ENCODE measurements at places on chromosomes 2 and 18. TPM values are rescaled to one million over a fixed set of nuclear protein-coding genes. Genes with fewer than 3 reads are reported as not detected.
A peak's percentile ranks its signal among the peaks of the same experiment; 100 is the strongest.

Gene ADNP2
- 19.6 TPM for total RNA-seq

Gene TFCP2L1
- total RNA-seq: 24.3 TPM

Gene GIGYF2
- total RNA-seq: 90.3 TPM

GRCh38 chr2:190882411-190882766 lies 1.8 kb downstream of the GLS start:
- DNase-seq: no peak
- H3K27me3 ChIP-seq: no peaks in the 10 kb centered on the region
- peaks cover 10% of the 10 kb centered on the region for H3K36me3 ChIP-seq
- peak overlapping the region; percentile 89 for H3K4me3 ChIP-seq

GRCh38 chr18:29217124-29217915 lies 1040.4 kb upstream of the CDH2 start:
- DNase-seq: no peak
- no peak overlapping the region for H3K27ac ChIP-seq
- H3K4me1 ChIP-seq: no peaks in the 10 kb centered on the region
- no peaks in the 10 kb centered on the region for H3K36me3 ChIP-seq
- no peaks in the 10 kb centered on the region for H3K27me3 ChIP-seq
- no peak overlapping the region for H3K4me3 ChIP-seq

DNA sequence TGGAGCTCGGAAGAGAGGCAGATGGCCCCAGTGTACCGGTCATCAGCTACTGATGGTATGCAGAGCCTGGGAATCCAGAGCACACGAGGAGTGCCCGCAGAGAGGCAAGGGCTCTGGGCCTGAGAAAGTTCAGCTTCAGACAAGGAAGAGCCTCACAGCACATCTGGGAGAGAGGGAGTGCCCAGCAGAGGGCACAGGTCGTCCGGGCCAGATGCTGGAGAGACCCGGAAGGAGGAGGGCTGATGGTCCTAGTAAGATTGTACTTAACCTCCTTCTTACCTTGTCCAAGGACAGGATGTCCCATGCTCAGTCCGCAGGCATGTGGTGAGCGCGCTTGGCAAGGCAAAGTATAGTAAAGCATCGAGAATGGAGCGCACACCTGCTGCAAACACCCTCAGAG lies 24.4 kb upstream of the CHMP1B start:
- H3K27me3 ChIP-seq: no peaks in the 10 kb centered on the region
- H3K36me3 ChIP-seq: peaks cover 7% of the 10 kb centered on the region
- peak overlapping the region; percentile 14 for H3K27ac ChIP-seq

DNA sequence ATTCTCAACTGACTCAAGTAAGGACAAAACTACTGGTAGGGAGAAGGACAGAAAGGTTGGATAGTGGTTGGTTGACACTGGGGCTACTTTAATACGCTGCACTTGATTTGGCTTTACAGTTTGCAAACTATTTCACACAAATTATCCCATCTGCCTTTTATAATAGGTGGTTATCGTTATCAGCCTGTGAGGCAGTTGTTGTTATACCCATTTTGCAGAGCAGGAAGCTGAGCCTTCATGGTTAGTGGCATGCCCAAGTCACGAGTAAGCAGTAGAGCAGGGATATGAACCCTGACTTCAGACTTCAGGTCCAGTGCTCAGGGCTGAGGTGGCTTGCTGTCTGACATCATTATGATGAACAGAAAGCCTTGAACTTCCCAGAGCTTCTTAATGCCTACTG lies 5.3 kb downstream of the CTIF start:
- H3K4me3 ChIP-seq: no peak overlapping the region
- H3K27ac ChIP-seq: no peak overlapping the region
- no peaks in the 10 kb centered on the region for H3K27me3 ChIP-seq

GRCh38 chr2:160387558-160388262 lies 105.9 kb downstream of the RBMS1 start:
- H3K36me3 ChIP-seq: peaks cover 5% of the 10 kb centered on the region
- H3K4me3 ChIP-seq: peak overlapping the region; percentile 43
- peak; percentile 92 for DNase-seq

- H3K27ac ChIP-seq: peak overlapping the region; percentile 38
- peaks cover 54% of the 10 kb centered on the region for H3K4me1 ChIP-seq
- no peaks in the 10 kb centered on the region for H3K27me3 ChIP-seq
- H3K4me3 ChIP-seq: peak overlapping the region; percentile 2
- DNase-seq: peak; percentile 81
Observed at GRCh38 chr2:160351956-160352355, 141.7 kb downstream of the RBMS1 start.

DNA sequence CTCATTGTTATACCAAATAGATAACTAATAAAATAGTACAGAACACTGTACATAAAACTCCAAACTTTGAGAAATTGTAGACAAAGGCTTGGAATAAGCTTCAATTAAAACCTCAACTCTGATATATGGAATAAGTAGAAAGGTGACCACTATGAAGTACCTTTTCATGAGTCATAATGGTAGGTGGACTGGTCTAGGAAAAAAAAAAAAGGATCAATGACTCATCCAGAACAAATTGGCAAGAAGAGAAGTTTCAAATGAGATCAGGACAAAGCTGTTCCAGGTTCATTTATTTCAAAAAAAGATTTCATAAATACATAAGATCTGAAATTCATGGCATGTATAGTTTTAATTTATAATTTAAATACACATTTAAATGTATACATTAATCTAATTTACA lies 769.7 kb downstream of the SUCLG1 start:
- no peaks in the 10 kb centered on the region for H3K27me3 ChIP-seq
- H3K27ac ChIP-seq: no peak overlapping the region
- H3K4me1 ChIP-seq: peaks cover 17% of the 10 kb centered on the region
- DNase-seq: peak; percentile 59

DNA sequence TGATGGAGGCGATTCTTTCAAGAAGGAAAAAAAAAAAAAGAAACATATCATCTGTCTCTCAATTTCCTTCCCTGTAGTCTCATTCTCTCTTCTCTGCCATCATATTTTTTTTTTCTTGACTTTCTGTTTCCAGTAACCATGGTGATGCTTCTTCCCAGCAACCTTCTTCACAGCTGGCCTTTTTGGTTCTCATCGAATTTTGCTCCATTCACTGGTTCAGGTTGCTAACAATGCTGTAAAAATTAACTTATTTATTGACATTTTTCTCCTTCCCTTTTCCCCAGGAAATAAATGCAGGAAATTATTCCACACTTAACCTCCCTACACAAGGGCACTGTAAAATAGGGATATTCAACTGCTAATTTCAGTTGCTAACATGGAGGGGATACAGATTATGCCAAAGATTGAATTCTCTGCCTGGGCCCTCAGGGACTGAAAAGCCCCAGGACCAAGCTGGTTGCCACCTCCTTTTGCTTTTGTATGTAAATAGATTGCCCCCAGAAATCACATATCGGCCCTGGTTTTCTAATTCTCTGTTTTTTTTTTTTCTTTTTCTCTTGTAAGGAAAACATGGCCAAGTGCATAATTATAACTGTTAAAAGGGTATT lies 154.7 kb downstream of the MAP2 start:
- H3K4me1 ChIP-seq: no peaks in the 10 kb centered on the region
- no peaks in the 10 kb centered on the region for H3K27me3 ChIP-seq
- DNase-seq: no peak
- no peak overlapping the region for H3K27ac ChIP-seq
- no peak overlapping the region for H3K4me3 ChIP-seq
- no peaks in the 10 kb centered on the region for H3K36me3 ChIP-seq

DNA sequence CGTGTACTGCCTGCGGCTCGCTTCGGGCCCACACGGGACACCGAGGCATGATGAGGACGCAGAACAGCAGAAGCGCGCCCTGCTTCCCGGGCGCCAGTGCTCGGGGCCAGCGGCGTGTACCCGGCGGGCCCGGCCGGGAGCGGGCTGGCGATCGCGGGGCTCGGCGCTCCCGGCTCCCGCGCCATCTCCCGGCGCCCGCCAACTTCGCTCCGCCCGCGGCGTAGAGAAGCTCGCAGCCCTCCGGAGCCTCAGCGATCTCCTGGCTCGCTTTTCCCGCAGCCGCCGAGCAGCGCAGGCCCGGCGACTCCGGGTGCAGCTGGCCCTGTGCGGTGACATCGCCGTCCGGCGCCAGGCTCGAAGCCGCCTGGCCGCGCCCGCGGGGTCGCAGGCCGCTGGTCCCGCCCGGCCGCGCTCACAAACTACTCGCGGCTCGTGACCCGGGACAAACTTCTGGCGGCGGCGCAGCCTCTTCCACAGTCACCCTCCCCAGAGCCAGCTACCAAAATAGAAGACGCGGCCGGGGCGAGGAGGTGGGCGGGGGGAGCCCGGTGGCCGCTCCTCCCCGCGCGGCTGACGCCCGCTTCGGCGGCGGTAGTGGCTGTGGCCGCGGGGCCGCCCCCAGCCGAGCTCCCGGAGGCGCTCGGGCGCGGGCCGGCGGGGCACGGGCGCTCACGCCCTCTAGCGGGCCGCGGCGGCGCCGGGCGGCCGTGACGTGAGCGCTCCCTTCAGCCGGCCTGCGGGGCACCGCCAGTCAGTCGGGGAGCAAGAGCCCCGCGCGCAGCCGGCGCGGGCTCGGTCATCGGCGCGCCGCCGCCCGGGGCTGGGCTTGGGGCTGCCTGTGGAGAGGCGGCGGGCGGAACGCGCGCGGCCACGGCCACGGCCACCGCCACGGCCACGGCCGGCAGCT lies at the start of gene PTPRM:
Gene PTPRM, plus strand, starts transcription at position 750 of the 907 bp plus-strand sequence. CDS start 503 bp downstream, outside the sequence.
- DNase-seq: peak; percentile 79
- peak within 1 kb of the TSS; percentile 81 for H3K4me3 ChIP-seq
- H3K27me3 ChIP-seq: no peaks in the 10 kb centered on the region
- peaks cover 35% of the 10 kb centered on the region for H3K4me1 ChIP-seq

DNA sequence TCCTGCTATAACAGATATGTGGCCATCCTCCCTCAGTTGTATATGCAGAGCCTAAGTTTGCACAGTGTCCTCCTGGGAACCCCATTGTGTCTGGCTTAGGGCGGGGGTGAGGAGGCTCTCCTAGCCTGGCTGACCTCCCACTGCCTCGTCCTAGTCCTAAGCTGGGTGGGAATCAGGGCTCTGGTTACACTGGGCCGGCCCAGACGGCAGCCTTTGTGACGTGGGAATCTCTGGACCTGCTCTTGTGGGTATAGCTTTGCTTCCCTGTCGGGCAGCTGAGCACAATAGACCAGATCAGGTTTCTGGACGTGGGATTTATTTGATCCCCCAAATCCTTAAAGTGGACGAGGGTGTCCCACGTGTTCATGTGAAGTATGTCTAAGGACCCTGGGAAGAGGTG lies 2.9 kb downstream of the ACKR3 start:
- H3K4me3 ChIP-seq: no peak overlapping the region
- DNase-seq: no peak

- H3K4me3 ChIP-seq: no peak overlapping the region
- H3K27me3 ChIP-seq: no peaks in the 10 kb centered on the region
- H3K4me1 ChIP-seq: no peaks in the 10 kb centered on the region
- peak overlapping the region; percentile 35 for H3K27ac ChIP-seq
Observed at GRCh38 chr18:58966005-58966677, 101.5 kb downstream of the ZNF532 start.

DNA sequence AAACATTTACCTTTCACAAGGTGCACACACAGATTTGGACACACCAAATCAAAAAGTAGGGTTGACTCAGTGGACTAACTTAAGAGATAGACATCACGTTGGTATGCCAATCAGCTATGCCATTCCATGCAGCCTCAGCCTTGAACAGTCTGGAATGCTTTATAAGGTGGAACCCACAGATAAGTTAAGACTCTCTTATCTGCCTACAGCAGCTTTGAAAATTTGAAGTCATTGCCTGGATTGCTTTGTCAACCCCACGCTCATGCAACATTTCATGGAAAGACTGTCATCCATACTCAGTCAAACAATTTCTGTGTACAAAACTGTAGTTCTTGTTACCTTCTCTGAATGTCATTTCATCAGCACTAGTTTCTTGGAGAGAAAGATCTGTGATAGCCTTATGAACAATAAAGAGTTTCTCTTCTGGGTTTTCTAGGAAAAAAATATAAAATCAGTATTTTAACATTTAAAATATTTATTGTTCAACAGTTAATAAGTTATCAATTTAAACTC lies 1.2 kb downstream of the ERMN start:
- peaks cover 4% of the 10 kb centered on the region for H3K4me1 ChIP-seq
- no peak overlapping the region for H3K27ac ChIP-seq
- H3K36me3 ChIP-seq: no peaks in the 10 kb centered on the region
- H3K4me3 ChIP-seq: no peak overlapping the region
- DNase-seq: no peak

GRCh38 chr2:35783723-35784122 lies 571.9 kb upstream of the CRIM1 start:
- no peak overlapping the region for H3K4me3 ChIP-seq
- peak; percentile 32 for DNase-seq
- no peak overlapping the region for H3K27ac ChIP-seq
- no peaks in the 10 kb centered on the region for H3K36me3 ChIP-seq
- H3K27me3 ChIP-seq: peaks cover 10% of the 10 kb centered on the region
- H3K4me1 ChIP-seq: no peaks in the 10 kb centered on the region

DNA sequence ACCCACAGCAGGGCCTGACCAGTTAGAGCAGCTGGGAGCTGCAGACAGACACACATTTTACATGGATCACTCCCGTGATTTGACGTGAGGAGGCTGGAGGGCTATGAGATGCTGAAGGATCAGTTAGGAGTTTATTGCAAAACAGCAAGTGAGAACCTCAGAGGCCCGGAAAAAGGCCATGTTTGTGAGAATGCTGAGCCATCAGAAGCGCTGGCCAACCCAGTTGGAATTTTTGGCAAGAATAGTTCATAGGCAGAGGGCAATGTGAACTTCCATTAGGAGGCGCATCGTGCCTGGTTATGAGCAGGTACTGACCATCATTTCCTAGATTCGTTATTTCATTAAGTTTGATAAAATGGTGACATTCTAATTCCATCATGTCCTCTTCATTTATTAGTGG lies 23.3 kb upstream of the LMAN1 start:
- H3K27ac ChIP-seq: no peak overlapping the region
- DNase-seq: no peak
- no peaks in the 10 kb centered on the region for H3K4me1 ChIP-seq
- no peaks in the 10 kb centered on the region for H3K36me3 ChIP-seq
- H3K4me3 ChIP-seq: no peak overlapping the region
- H3K27me3 ChIP-seq: peaks cover 23% of the 10 kb centered on the region

- H3K4me1 ChIP-seq: peaks cover 6% of the 10 kb centered on the region
- no peaks in the 10 kb centered on the region for H3K27me3 ChIP-seq
- no peak for DNase-seq
- H3K36me3 ChIP-seq: peaks cover 19% of the 10 kb centered on the region
- peak overlapping the region; percentile 95 for H3K4me3 ChIP-seq
Observed at GRCh38 chr2:86624267-86624547, 542 bp upstream of the RNF103 start.

DNA sequence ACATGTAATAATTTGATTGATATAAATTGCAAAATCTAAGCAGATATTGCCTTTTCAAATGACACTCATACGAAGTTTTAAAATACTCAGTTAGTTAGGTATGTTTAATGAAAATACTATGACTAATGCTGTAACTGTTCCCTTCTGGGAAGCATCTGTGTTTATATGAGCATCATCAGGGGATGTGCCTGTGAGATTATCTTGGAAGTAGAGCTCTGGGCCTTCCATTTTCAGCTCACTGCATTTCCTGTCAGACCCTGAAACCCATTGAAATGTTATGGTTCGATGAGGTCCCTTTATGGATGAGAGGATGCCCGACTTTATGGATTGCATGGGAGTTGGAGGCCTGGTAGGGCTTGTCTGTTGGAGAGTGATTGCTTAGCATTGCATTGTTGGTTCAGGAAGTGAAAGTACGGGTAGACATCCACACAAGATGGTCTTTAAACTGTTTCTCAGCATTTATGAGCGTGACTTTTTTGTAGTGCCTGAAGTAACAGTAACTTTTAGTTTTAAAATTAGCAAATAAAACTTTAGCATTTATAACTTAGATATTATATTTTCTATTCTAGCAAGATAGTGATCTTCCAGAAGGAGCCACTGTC lies 28.7 kb downstream of the ELP2 start:
- no peaks in the 10 kb centered on the region for H3K4me1 ChIP-seq
- no peaks in the 10 kb centered on the region for H3K27me3 ChIP-seq
- H3K27ac ChIP-seq: peak overlapping the region; percentile 2
- no peak overlapping the region for H3K4me3 ChIP-seq

GRCh38 chr2:121562269-121563176 lies 31.8 kb downstream of the RNU4ATAC start:
- no peaks in the 10 kb centered on the region for H3K27me3 ChIP-seq
- no peaks in the 10 kb centered on the region for H3K36me3 ChIP-seq
- DNase-seq: no peak
- peaks cover 20% of the 10 kb centered on the region for H3K4me1 ChIP-seq
- no peak overlapping the region for H3K27ac ChIP-seq
